HS-27A (cell line): ENCODE measurements at places on chromosomes 13 and 19.
A peak's percentile ranks its signal among the peaks of the same experiment; 100 is the strongest.

DNA sequence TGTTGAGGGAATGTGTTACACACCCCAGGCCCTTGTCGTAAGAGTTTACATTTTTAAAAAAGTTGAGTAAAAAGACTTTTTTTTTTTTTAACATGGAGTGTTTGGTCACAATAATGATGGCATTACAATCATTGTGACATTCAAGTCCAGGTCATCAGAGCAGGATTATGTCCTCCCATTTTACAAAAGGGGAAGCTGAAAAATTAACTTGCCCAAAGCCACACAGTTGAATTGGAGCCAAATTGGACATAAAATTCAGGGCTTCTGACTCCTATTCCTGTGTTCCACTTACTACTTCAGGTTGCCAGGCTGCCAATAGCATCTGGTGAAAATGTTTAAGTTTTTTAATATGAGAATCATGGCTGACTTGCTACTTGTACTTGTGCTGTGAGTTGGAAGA lies 49.3 kb downstream of the DLEU7 start:
- no peak for DNase-seq

DNA sequence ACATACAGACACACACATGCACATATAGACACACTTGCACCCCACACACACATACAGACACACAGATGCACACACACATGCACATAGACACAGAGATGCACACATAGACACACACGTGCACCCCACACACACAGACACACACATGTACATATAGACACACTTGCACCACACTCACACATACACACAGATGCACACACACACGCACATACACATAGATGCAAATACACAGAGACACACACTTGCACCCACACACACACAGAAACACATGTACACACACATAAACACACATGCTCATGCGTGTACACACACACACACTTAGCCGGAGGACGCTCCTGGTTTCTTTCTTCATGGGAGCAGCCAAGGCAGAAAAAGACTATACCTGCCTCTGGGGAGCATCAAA lies 10.0 kb downstream of the COL4A2 start:
- DNase-seq = no peak

DNA sequence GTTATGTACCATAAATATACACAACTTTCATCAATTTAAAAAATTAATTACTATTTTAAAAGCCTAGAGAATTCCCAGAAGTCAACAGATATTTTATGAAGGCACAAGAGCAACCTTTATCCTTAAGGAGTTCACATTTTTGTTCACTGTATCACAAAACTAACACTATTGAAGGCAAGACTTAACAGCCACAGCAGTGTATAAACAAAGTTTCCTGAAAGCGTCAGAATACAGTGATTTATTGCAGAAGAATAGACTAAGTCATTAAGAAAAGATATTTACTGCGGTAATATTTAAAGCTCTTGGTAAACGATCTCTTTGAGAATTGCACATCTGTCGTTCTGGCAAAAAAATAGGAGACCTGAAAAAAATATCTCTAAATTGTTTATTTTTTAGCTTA lies 419.3 kb upstream of the NBEA start:
- no peak for DNase-seq

DNA sequence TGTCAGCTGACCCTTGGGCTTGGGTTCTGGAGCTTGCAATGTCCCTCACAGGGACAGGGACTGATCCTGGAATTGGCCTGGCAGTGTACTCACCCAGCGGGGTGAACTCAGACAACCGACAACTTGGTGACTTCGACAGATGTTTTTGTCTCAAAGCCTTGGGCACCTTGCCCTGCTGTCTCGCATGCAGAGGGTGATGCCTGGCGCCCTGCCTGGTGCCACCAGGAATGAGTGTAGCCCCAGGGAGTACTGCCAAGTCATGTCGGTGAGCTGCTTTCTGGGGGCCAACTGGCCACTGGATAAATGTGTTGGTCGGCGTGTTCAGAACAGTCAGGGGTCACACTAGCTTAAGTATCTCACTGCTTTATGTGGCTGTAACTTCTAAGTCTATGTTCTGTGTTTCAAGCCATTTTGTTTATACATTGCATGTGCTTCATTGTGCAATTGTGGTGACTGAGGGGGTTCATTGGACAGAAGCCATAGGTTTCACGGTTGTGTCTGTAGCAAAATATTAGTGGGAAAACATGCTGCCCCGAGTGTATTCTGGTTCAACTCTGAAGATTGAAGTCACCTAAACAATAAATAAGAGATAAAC lies 96.3 kb upstream of the TNFSF11 start:
- DNase-seq = no peak

DNA sequence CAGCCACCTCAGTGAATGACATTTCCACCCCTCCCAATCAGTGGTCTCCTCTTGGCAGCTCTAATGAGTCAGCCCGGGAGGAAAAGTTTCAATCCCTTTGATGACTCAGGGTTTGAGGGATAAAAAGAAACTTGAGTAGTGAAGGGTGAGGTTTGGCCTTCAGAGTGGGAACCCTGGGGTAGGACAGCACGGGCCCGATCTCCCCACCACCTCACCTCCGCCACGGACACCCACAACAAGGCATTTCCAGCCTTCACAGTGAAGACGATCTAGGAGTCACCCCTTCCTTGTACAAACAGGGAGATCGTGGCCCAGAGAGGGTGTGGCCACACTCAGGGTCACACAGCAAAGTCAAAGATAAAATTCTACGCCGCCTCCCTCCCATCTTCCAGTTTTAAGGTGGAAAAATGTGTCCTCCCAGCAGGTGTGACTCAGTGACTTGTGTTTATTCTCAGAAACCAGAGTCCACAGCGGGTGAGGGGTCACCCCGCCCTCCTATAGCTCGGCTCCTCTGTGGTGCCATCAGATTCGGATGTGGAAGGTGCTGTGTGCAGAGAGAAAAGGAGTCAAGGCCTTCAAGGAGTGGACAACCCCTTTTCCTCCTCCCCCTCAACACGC lies 12.3 kb downstream of the CIB3 start:
- DNase-seq = peak; percentile 76

DNA sequence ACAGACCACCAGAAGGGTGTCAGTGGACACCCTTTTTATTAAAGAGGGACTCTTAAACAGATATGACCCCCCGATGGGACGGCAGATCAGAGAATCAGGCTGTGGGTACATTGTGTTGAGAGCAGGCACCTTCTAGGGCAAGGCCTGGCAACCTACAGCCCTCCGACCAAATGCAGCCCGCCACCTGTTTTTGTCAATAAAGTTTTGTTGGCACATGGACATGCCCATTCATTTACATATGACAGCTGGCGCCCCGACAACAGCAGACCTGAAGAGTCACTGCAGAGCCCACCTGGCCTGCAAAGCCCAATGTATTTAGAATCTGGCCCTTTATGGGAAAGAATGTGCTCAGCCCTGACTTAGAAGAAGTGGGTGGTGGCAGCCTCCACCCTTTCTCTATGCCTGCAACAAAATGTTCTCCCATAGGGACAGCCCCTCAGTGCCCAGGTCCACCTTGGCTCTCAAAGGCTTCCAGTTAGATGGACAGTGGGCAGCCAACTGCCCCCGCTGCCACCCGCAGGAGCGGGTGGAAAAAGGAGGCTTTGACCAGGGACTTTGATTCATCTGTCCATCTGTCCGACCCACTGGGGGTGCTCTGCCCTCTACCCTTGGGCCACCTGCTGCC lies 184.9 kb downstream of the PTPRS start:
- no peak for DNase-seq

- DNase-seq = no peak
These were observed 13.8 kb downstream of the ATP11A start for GRCh38 chr13:112703449-112704284.

DNA sequence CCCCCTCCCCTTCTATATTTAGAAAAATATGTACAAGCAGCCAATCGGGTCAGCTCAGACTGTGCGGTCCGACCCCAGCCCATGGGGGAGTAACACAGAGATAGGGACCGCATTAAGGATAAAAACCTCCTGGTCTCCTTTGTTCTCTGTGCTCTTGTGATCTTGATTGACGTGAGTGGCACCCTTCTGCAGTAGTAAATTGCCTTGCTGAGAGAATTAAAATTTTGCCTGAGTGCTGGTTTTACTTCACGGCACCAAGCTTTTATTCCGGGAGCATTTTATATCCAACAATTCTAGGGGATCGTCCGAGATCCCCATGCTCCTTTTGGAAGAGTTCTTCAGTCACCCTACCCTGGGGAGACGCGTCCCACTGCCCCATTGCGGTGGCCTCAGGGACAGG lies 7.0 kb upstream of the ZNF69 start:
- no peak for DNase-seq

DNA sequence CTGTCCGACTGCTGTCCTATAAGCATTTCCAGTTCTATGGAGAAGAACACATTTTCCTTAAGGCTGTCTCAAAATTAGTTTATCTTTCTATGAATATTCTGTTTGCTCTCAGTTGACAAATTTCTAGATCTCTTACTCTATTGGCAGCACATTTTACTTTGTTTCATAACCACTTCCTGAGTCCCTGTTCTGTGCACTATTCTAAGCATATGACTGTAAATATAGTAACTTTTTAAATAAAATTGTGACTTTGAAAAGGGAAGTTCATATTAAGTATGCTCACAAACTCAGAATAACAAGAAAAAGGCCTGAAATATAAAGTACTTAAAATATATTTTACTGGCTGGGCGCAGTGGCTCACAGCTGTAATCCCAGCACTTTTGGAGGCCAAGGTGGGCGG lies 56.5 kb upstream of the HTR2A start:
- DNase-seq = no peak

GRCh38 chr13:105937451-105937850 lies 598.0 kb downstream of the EFNB2 start:
- no peak for DNase-seq
